ENCODE measurements at places on chromosomes 2 and 18. TPM values are rescaled to one million over a fixed set of nuclear protein-coding genes. Genes with fewer than 3 reads are reported as not detected.

- no peak for DNase-seq
Measured at GRCh38 chr18:44386401-44386800, 294.3 kb upstream of the SETBP1 start.

GRCh38 chr2:201532686-201533304 lies 81.3 kb downstream of the STRADB start:
- peak; percentile 90 for DNase-seq

- DNase-seq = no peak
Measured at GRCh38 chr18:71831039-71831438, 713.1 kb downstream of the CBLN2 start.

FAM110C gene
- total RNA-seq = 20.3 TPM

- DNase-seq = no peak
Measured at GRCh38 chr2:16105669-16106281, 165.4 kb downstream of the MYCN start.

- DNase-seq = no peak
Measured at GRCh38 chr2:189799531-189799930, 15.3 kb downstream of the PMS1 start.

FAM237A gene
- total RNA-seq = not detected

CD207 gene
- not detected for total RNA-seq

SOX11 gene
- total RNA-seq = 0.02 TPM

DNA sequence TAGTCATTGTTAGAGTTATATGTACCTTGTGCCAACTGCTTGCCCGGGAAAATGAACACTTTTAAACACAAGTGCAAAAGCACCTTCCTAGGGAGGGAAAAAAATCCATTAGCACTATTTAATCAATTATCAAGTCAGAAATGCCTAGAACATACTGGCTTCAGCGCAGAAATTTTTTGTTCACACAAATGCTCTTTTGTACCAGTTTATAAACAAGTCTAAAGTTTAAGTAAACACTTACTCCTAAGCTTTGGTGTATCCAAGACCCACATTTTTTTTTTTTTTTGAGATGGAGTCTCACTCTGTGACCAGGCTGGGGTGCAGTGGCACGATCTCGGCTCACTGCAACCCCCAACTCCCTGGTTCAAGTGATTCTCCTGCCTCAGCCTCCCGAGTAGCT lies 30.6 kb downstream of the GFPT1 start:
- DNase-seq = no peak

DNA sequence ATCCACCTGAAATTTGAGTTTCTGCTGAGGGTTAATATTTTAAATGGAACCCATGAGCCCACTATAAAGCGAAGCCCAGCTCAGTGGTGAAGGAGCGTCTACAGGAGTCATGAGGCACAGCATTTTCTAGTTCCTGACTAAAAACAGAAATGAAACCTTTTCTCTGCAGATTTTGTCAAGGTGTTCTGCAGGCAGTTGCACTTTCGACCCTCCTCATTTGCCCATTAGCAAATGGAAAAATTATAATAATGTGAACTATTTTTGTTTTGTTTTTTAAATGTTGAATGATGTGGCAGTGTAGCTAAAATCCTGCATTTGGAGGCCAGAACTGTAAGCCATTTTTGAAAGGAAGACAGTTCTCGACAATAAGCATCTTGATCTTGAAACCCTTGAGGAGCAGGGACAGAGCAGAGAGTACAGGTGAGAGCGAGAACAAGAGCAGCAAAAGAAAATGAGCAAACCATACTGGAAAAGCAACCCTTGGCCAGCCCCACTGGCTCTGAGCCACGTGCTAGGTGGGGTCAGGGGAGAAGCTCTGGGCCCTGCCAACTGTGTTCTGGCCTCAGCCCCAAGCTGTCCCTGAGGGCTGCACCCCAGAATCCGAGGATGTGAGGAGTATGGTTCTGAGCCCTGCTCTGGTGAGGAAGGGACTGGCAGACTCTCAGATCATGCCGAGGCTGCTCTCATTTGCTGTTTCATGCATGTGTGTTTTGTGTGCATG lies 26.4 kb upstream of the COPS8 start:
- no peak for DNase-seq

- peak; percentile 88 for DNase-seq
Measured at GRCh38 chr18:58785171-58785805, 79.4 kb upstream of the ZNF532 start.

Measured in HCT116 (cell line).